ENCODE measurements at places on chromosomes 6 and 20.

GRCh38 chr6:161647234-161647633 is 373.4 kb upstream of the AGPAT4 start:
- no peak for DNase-seq

GRCh38 chr6:74075323-74075722 is 379.3 kb downstream of the CD109 start:
- DNase-seq = no peak

DNA sequence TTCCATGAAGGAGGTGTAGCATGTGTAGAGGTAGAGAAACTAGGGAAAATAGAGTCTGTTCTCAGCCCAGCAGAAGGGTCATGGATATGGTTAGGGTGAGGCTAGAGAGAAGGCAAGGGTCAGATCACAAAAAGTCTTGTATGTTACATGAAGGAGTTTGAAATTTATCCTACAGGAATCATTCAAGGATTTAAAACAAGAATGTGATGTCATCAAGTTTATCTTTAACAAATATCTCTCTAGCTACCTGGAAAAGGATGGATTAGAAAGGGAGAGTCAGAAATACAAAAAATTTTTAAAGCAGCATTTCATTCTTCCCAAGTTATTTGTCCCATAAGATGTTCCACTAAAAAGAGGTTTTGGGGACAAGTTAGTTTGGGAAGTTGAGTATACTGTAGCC is 4.4 kb upstream of the CHD6 start:
- DNase-seq = no peak

- peak; percentile 53 for DNase-seq
Measured at GRCh38 chr6:33014841-33015634, 5.6 kb upstream of the HLA-DOA start.

GRCh38 chr20:52746770-52747169 is 225.4 kb upstream of the TSHZ2 start:
- DNase-seq = no peak

DNA sequence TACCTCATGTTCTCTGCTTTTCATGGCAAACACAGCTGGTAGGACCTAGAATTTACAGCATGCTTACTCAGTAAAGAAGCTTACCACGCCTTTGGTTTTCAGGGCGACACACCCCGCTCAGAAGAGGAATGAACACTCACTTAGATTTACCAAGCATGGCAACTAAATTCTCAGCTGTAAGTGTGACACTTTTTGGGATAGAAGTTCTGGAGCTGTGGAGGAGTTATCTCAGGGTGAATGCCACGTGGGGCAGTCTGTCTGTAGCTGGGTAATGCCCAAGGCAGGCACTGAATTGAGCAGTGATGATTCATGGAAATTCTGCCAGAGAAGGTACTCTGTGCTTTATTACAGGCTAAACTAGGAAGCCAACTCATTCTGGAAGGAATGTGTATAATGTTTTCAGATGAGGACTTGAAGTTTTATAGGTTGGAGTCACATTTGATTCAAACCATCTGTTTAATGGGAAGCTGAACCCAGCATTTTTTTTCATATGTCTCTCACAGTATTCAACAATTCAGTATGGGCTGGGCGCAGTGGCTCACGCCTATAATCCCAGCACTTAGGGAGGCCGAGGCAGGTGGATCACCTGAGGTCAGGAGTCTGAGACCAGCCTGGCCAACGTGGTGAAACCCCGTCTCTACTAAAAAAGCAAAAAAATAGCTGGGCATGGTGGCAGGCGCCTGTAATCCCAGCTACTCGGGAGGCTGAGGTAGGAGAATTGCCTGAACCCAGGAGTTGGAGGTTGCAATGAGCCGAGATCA is 3.5 kb upstream of the PRIM2 start:
- DNase-seq = no peak

DNA sequence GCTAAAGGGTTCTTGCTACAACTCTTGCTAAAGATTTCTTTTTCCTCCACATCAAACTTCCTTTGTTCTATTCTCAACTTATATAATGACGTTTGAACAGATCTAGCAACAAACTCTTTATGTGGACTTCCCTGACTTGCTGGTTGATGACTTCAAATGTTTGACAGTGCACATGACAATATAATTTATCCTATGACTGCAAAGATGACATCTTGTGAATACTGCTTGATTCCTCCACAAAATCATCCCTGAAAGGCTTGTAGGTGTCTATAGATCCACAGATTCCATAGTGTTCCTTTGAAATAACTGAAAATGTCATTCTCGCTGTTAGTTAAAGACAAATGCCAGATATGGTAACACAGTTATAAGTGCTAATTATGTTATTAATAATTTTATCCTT is 478.9 kb downstream of the NKAIN2 start:
- DNase-seq = no peak

DNA sequence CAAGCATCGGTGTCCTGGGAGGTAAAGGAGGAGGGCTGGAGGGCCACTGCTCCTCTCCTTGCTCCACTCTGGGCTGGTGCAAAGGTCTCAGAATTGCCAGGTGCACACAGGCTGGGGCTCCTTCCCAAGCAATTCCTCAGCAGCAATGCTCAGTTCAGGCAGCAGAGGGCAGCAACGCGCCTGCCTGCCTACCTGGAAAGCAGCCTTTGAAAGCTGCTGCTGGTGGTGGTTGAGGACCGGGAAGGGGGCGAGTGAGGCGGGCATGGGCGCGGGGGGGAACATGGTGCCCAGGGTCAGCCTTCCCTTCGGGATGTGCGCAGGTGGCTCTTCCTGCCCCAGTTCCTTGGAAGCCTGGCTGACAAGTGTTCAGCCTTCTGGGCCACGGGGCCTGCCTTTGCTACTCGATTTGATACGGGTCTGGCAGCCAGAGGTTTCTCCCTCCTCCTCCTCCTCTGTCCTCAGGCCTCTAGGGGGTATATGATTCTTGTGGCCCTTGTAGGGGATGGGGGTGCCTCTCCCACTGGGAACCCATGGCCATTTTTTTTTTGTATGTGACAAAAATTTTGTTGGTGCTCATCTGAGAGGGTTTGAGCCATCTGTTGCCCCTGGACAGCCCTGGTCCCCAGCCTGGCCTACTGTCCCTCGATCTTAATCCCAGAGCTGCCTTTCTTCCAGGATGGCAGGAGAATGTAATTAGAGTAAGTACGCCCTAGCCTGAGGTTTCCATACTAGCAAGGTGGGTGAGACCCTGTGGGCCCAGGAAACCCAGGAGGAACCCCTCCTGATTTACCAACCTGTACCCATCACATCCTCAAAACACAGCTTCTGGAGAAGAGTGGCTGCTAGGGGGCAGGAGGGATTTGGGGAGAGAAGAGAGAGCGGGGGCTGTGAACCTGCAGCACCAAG is 20.1 kb downstream of the MRPS18A start:
- peak; percentile 0 for DNase-seq

DNA sequence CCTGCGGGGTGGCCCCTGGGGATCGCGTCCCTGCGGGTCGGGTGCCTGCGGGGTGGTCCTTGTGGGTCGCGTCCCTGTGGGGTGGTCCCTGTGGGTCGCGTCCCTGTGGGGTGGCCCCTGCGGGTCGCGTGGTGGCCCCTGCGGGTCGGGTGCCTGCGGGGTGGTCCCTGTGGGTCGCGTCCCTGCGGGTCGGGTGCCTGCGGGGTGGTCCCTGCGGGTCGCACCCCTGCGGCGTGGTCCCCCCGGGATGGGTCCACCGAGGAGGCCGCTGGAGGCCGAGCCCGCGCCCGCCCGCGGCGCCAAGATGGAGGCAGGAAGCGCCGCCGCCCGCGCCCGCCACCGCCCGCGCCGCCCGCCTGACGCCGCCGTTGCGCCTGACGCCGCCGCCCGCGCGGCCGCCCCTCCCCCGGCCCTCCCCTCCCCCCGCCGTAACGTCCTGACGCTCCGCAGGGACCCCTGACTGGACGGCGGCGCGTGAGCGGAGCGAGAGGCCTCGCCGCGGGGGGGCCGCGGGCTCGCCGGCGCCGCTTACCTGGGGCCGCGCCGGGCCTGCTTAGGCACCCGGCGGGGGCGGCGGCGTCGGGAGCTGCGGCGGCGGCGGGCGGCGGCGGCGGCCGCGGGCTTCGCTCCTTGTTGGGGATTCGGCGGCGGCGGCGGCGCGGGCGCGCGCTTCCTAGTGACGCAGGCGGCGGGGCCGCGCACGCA is at the start of gene GMEB2:
Gene GMEB2, minus strand, starts transcription at position 678 of the 705 bp plus-strand sequence. CDS start 7,704 bp downstream, outside the sequence.
- peak; percentile 24 for DNase-seq

- DNase-seq = no peak
Measured at GRCh38 chr20:12947691-12948090, 61.1 kb upstream of the SPTLC3 start.

- no peak for DNase-seq
Measured at GRCh38 chr20:40160097-40160550, 528.9 kb downstream of the MAFB start.

DNA sequence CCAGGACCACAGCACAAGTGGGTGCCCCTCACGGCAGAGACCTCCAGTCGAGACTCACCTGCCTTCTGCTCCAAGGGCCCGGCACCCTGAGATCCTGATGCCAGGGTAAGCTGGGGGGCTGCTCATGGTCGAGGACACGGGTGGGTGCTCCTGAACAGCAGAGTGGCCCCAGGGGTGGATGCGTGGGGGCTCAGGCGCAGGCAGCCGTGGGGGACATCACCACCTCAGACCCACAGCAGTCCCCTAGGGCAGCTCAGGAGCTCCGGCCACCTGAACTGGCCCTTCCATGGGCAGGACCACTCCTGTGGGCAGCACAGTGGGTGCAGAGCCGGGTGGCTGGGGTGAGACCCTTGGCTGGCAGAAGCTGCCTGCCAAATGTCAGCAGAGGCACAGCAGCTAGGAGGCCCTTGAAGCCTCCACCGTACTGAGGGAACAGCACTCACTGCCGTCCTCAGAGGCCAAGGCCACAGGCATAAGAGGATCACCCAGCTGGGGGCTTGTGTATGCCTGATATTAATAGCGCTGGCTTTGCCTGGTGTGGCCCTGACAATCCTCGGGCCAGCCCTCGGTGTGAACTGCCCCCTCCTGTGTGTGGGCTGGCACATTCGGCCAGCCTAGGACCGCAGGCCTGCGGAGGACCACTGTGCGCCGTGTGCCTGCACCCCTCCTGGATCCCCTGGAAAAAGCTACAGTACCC is 5.4 kb downstream of the UCKL1 start:
- DNase-seq = no peak

- DNase-seq = no peak
Measured at GRCh38 chr6:135869857-135870256, 18.4 kb downstream of the PDE7B start.

DNA sequence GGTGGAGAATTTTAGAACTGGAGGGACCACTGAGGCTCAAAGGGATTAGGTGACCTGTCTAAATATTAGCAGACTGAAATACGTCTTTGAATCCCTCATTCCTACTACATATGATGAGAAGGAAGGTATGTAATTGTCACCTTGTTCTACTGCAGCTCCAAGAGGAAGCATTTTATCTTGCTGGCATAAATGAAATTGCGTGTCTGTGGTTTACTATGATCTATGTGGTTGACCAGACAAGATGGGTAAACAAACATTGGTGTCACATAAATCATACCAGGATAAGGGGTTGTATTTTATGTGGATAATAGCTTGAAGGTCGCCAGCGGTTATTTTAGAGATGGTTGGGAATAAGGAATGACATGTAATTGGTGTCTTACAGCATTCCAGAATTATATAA is 78.2 kb downstream of the LAMA4 start:
- DNase-seq = no peak

DNA sequence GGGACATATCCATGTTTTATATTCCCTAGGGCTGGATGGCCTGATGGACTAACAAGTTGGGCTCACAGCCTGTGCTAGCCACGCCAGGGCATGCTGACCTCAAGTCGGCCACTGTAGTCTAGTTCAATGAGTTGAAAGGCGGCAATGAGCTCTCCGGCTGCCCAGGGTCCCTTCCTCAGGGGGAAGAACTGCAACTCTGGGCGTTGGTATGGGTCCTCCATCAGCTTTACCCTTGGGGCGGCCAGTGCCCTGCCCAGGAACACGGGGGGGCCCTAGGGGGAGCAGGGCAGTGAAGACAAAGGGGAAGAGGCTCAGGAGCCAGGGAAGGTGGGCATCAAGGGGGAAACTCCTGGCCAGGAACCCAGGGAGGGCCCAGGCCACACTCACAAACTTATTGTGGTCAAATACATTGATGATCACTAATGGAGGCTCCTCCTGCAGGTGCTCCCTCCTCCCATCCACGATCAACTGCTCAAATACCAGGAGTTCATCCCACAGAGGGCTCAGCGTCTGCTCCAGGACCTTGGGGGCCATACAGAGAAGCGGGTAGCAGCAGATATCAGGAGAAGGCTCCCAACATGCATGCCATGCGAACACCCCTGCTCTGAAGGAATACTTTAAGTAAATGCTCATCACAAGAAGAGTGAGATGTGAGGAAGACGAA is 32.8 kb upstream of the SPAG4 start:
- no peak for DNase-seq

All from NCI-H1417 treated with DMSO at 0.1 percent for 48 hours (cell line).